ENCODE measurements at places on chromosomes 4 and X.

DNA sequence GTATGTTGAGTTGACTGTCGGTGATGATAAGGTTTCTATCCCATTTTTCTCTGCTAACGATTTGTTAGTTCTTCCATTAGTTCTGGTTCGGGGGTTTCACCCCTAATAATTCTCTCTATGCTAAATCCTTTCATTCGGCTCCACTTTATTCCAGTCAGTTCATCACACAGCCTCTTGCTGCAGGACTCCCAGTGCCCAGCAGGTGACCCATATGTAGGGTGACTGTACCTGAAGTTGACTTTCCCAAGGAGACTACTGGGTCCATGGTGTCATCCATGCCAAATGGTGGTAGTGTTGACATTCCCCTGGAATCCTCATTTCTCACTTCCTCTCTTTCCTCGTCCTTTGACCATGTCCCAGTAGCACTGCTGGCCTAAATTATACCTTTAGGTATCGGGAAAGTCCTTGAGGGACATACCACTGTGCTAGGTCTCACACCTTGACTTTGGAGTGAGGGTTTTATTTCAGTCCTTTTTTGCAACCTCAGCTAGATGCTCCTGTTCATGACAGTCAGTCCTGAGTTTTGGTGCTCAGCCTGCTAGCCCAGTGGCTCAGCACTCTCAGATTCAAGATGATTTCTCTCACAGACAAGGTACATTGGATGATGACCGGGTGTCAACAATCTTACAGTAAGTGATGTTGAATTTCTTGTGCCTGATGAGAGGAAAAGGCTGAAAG lies 105.1 kb upstream of the ARHGAP24 start:
- no peak for DNase-seq

DNA sequence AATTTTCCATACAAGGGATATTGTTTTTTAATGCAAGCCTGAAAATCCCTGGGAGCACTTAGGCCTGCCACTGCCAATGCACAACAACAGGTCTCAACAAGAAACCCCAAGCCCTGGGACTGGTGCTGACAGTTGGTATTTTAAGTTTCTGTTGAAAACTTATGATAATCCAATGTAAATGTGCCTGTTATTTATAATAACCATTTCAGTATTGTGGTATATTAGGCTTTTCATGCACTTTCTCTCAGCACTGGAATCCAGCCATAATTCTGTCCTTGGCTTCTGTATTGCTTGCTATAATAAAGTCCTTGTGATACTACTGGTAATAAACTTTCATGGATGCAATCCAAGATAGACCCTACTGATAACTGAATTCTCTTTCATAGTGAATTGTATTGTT lies 218.9 kb downstream of the PCDH7 start:
- no peak for DNase-seq

DNA sequence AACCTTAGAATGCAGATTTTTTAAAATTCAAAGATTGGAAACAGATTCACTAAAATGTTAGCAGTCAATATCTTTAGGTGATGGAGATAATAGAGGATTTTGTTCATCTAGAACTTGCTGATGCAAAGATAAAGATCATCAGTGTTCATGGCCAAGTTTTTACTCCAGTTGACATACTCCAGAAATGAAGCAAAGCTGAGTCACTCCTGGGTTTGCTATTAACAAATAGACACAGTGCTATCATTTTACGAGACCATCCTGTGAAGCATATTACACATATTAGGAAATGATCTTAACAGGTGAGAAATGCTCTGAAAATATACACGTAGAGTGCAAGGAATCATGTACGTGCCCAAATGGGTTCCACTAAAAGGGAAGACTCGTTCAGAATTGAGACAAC lies 170.6 kb upstream of the FAM9B start:
- no peak for DNase-seq

- DNase-seq: no peak
Measured at GRCh38 chr4:39994406-39994805, 16.7 kb upstream of the PDS5A start.

- no peak for DNase-seq
Measured at GRCh38 chr4:11404431-11404830, 24.3 kb downstream of the HS3ST1 start.

- no peak for DNase-seq
Measured at GRCh38 chr4:141659539-141659938, 23.2 kb downstream of the IL15 start.

GRCh38 chr4:14667624-14668151 lies 334.6 kb upstream of the CPEB2 start:
- DNase-seq: no peak

GRCh38 chr4:6619116-6619465 lies 21.4 kb upstream of the MRFAP1 start:
- DNase-seq: no peak

GRCh38 chr4:165972747-165973146 lies 99.7 kb downstream of the TLL1 start:
- no peak for DNase-seq

DNA sequence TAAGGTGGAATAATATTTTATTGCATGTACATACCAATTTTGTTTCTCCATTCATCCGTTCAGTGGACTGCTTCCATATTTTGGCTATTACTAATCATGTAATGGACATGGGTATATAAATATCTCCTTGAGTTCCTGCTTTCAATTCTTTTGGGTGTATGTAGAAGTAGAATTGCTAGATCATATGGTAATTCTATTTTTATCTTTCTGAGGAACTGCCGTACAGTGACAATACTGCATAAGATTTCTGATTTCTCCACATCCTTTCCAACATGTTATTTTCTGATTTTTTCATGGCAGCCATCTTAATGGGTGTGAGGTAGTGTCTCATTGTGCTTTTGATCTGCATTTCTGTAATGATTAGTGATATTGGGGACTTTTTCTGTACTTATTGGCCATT lies 19.2 kb downstream of the ALPK1 start:
- DNase-seq: no peak

DNA sequence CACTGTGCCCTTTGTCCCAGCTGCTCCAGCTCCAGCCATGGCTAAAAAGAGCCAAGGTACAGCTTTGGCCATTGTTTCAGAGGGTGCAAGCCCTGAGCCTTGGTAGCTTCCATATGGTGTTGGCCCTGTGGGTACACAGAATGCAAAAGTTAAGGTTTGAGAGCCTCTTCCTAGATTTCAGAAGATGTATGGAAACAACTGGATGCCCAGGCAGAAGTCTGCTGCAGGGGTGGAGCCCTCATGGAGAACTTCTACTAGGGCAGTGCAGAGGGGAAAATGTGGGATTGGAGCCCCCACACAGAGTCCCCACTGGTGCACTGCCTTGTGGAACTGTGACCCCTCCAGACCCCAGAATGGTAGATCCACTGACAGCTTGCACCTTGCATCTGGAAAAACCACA lies 70.9 kb upstream of the MSX1 start:
- no peak for DNase-seq

GRCh38 chrX:14963447-14964236 lies 90.4 kb downstream of the MOSPD2 start:
- DNase-seq: no peak

DNA sequence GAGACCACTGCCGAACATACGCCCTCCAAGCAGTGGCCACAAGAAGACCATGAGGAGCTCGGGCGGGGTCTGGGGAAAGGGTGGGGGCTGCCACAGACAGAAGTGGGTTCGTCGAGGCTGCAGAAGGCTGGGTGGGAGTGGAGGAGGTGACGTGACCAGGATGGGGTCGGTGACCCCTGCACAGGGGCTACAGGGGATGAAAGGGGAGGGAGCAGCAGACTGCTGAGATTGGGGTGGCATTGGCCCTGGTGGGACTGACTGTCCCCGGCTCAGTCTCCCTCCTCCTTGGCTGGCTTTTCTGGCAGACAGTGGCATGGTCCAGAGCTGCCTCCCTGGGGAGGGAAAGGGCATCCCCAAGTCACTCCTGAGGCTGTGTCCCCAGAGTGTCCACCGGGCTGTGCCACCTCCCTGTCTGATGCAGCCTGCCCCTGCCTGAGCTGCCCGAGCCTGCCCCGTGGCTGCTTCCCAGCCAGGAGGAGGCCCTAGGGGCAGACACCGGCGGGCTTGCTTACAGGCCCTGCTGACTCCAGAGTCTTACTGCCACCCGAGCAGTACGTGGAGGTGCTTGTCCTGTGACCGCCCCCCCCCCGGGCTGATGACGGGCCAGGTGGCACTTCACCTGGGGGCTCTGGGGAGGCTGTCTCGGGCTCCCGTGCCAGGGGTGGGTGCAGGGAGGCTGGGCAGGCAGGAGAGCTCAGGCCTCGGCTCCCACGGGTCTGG lies 7.2 kb downstream of the SH3BP2 start:
- no peak for DNase-seq

- DNase-seq: no peak
Measured at GRCh38 chrX:153631907-153632594, 15.0 kb upstream of the DUSP9 start.

DNA sequence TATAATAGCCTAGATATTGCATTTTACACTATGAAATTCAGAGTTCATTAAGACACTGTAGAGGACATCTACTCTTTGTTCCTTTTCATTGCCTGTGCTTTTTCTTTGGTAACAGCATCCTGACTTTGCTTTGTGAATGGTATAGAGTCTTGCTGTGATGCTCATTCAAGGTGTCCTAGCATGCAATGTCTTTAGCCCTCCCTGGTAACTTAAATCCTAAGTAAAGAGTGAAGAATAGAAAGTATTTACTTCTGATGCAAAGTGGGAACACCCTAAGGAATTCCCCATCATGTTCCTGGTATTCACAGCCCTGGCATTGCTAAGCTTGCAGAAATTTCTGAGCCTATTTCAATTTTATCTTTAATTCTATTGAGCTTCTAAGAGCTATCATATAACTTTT lies 400.1 kb downstream of the FAT4 start:
- no peak for DNase-seq

DNA sequence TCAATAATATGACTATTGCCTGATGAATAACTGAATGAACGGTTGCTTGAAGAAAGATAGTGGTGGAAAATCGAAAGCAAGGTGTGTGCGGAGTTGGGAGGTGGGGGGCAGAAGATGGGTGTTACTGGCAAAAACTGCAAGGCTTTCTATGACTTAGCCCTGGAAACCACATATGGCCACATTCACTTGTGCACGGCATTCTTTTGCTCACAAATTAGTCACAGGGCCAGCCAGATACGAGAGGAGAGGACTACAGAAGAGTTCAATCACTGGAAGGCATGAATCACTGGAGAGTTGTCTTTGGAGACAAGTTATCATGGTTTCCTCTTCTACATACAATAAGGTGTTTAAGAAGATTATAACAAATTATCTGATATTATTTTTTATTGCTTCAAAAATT lies 626.5 kb upstream of the CPEB2 start:
- no peak for DNase-seq

GRCh38 chrX:29468911-29469494 lies 746.4 kb upstream of the MAGEB2 start:
- no peak for DNase-seq

DNA sequence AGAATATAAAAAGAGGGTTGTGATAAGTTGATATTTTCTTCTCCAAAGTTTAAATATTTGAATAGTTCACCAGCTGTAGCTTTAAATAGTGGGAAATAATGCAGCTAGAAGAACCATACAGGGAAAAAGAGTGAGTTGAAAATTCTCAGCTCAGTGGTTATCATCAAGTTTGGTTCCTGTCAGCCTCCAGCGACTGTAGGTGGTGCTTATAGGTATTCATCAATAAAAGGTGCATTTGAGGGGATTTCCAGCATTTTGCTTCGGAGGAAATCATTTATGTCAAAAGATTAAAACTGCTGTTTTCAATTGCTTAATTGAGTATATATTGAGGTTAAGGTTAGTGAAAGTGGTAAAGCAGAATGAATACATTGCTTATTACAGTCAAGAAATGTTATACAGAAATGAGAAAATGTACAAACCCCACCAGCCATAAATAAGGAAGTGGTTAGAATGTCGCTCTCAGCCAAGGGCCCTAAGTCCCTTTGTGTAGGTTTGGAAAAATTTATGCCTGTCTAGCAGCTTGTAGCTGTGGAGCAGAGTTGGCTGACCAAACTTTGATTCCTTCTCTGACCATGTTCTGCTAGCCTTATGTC lies 532.9 kb upstream of the FTHL17 start:
- no peak for DNase-seq

DNA sequence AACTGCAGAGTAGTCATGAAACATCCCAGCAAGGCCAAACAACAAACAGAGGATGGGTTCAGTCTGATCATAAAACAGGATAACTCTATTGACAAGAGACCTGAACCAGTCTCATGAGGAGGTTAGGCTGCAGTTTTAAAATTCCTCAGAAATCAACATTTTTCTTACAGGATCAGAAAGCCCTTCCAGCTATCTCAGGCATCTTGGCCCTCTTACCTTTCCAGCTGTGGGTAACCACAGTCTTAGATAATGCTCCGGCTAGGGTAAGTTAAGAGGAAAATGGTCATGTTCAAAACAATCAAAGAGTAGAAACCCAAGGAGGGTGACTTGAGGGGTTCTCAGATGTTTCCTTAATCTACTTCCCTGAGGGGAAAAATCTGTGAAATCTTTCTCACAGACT lies 5.1 kb downstream of the CTSO start:
- DNase-seq: no peak

GRCh38 chr4:173835903-173836302 lies 305.9 kb upstream of the HAND2 start:
- DNase-seq: no peak

GRCh38 chr4:61580721-61581377 lies 380.7 kb downstream of the ADGRL3 start:
- DNase-seq: no peak

- no peak for DNase-seq
Measured at GRCh38 chr4:132592340-132592739, 556.8 kb upstream of the PCDH10 start.

- no peak for DNase-seq
Measured at GRCh38 chrX:120269373-120270035, 18.9 kb downstream of the ZBTB33 start.

DNA sequence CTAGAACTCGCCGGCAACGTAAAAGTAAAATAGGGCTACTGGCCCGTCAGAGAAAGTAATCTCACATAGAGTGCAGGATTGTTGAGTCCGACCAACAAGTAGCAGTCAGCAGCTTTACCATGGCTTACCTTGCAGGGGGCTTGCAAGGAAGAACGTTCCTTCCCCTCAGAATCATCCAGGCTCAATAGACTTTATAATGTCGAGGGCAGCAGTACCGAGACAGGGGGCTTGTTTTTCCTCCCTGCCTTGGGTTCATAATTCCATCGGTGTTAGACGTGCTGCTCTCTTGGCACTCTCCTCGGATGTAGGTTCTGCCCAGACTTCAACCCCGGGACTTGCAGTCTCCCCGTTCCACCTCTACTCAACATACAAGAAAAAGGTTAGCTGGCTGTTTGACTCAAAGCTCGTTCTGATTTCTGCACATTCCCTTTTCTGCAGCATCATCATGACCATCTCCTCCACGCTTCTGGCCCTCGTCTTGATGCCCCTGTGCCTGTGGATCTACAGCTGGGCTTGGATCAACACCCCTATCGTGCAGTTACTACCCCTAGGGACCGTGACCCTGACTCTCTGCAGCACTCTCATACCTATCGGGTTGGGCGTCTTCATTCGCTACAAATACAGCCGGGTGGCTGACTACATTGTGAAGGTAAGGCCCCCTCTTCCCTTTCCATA lies 1.5 kb downstream of the SLC10A4 start:
- no peak for DNase-seq

DNA sequence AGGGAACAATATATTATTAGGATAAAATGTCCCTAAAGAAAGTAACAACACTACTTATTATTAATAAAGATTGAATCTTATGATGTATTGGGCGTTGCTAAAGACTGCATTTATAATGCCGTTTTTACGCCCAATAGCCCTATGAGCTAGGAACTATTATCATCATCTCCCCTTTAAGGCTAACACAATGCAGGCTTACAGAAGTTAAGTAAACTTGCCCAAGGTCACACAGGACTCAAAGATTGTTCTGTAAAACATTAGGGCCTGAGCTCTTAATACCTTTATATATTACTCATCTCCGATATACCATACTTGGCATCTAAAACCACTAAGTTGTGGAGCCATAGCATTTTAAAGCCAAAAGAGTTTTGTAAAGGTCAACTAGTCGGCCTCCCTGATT lies 149.5 kb downstream of the FAM13A start:
- DNase-seq: no peak
